ENCODE measurements at places on chromosomes 4 and X.
A peak's percentile ranks its signal among the peaks of the same experiment; 100 is the strongest.

GRCh38 chr4:29276150-29276549, 1444.0 kb upstream of the PCDH7 start:
- DNase-seq, result no peak

DNA sequence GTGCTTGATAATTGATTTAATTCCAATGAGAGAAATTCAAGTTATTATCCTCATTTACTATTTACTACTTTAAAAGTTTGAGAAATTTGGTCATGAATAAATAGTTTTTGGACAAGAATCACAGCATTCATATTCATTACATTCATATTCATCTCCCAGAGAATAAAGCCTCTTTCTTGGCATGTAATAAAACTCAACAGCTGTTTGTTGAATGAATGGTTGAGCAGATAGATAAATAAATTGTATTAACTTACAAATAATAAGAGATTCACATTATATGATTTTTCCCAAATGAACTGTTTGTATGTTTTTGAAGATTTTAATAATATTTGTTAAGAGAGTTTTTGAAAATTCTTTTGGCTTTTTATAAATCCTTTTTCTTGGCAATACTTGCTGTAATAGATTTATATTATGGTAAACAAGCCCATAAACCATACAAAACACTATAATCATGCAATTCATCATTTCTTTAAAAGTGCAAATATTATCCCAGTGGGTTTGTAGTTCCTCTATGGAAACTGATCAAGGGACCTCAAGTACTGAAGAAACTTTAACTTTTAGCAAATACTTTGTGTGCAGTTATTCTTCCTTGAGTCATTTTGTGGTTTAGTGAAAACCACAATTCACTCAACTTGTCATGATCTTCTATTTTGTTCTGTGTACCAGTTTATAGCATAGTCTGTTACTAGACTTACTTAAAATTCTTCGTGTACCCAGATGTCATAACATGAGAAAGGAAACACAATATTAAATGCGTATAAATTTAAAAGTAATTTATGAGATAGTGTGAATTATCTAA, 371.8 kb downstream of the ADGRL3 start:
- DNase-seq, result no peak

- DNase-seq, result no peak
These were observed 187.8 kb downstream of the NPNT start for GRCh38 chr4:106083065-106083464.

DNA sequence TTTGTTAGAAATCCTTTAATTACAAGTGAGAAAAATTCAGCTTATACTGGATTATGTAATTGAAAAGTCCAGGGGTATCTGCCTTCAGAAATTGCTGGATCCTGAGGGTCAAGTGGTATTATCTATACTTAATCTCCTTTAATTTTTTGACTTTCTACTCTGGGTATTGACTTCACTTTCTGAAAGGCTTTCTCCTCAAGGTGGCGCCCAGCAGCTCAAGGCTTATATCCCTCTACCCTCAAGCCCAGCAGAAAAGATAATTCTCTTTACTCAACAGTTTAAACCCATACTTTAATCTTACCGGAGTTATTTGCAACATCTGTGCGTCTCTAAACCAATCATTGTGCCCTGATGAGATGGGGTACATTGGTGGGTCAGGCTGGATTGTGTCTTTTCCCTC, 129.5 kb downstream of the LARP7 start:
- DNase-seq, result no peak

DNA sequence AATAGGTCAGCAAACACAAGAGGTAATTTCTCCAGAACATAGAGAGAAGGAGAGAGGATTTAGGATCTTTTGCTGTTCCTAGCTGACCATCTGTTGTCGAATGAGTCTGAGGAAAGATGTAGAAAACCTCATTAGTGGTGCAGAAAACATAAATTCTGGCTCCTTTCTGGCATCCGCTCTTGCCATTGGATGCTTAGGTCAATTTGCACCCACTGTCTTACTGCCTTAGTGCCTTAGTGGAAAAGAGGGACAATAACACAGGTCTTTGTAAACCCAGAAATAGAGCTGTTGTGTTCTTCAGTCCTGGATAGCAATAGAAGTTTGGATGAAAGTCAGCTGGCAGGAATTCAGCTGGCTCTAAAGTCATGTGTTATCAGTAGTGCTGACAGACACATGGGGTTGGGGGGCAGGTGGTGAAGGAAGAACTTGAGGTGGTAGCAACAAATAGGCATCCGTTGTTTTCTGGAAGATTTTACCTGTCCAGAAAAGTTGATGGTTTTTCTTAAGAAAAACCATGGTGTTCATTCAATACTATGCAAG, 78.2 kb downstream of the GLRA2 start:
- no peak for DNase-seq

DNA sequence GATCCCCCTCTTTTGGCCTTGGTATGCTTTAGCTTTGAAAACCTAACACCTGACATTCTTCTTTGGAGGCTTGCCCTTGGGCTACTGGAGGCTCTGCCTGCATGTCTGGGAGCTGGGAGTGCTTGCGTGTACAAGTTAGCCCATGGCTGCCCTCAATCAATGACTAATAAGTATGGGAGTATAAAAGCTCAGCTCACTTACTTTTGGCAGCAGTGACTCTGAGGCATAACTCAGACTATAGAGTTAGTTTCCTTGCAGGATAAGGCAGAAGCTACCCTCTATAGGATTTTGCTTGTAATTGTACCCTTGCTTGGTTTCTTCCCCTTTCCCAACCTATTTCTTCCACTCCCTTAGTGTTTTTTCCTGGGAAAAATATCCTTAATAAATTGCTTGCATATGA, 247.9 kb downstream of the PPP1R2C start:
- no peak for DNase-seq

GRCh38 chrX:13064599-13065143, 20.3 kb upstream of the FAM9C start:
- DNase-seq, result no peak

- no peak for DNase-seq
These were observed 128.0 kb downstream of the ARHGEF9 start for GRCh38 chrX:63656871-63657580.

- peak; percentile 42 for DNase-seq
These were observed 7.6 kb downstream of the SLC2A9 start for GRCh38 chr4:10013722-10014121.

GRCh38 chrX:37603938-37604409, 32.5 kb downstream of the LANCL3 start:
- peak; percentile 30 for DNase-seq

DNA sequence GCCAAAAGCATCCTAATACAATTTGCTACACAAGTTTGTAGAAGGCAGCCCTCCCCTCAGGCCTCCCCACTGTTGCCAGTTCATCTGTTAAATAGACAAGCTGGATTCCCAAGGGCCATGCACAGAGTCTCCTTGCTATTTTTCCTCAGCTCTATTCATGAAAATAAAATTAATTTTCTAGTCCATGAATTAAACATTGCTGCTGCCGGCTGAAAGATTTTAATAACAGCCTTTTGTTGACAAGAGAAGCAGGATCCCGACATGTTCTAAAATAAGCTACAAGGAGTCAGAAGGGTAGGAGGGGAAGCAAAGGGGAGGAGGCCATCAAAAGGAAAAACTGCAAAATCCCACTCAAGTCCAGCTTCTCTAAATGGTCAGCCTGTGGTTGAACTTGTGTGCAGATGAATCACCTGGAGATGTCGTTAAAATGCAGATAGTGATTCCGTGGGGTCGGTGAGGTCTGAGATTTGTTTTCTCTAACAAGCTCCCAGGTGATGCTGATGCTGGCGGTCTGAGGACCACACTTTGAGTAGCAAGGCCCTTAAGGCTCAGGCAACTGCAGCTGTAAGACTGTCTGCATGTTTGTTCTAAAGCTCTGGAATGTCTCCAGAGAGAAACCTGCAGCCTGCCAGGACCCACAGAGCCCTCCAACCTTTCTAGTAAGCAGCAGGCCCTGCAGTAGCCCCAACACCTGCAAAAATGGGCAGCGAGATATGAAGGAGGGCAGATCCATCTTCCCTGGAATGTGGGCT, 9.4 kb downstream of the SCD5 start:
- DNase-seq, result no peak

GRCh38 chr4:77990456-77990855, 66.7 kb upstream of the FRAS1 start:
- DNase-seq, result no peak

GRCh38 chrX:17266136-17266535, 108.9 kb upstream of the NHS start:
- no peak for DNase-seq

GRCh38 chrX:38882894-38883626, 81.8 kb downstream of the MID1IP1 start:
- DNase-seq, result no peak

DNA sequence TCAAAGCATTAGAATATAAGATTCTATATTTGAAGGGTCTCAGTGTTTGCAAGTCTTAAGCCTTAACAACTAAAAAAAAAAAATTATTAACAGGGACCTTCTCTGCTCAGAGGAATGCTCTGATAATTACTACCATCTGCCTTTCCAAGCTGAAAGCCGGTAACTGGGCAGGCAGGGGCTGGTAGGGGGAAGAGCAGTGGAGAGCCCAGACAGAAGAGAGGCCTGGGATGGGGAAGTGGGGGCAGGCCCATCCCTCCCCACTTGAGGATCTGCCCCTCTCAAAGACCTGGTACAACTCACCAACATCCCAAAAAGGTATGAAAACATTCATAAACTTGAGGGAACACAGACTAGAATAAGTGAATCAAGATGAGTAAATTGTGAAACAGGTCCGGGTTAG, 113.9 kb downstream of the QDPR start:
- no peak for DNase-seq

- DNase-seq, result no peak
These were observed 907.8 kb downstream of the STPG2 start for GRCh38 chr4:97235521-97235920.

GRCh38 chr4:14837860-14838259, 164.4 kb upstream of the CPEB2 start:
- DNase-seq, result no peak

- DNase-seq, result no peak
These were observed 44.7 kb upstream of the EPGN start for GRCh38 chr4:74263551-74263950.

- no peak for DNase-seq
These were observed 77.8 kb downstream of the KLHL13 start for GRCh38 chrX:118038614-118039365.

DNA sequence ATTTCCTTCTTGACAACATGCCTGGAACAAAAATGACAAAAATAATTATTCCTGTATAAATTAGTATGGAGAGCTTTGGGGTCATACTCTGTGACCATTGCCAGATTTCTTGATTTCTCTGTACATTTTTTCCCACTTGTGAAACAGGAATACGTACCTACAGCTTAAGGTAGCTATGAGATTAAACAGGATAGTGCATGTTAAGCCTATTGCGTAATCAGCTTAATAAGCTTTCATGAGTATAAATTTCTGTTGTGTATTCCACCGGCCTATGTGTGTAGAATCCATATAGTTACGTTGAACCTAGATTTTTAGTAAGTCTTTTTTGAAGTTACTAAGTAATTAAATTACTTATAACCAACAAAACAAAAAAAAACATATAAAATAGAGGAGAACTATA, 334.9 kb downstream of the DCTD start:
- DNase-seq, result no peak

- DNase-seq, result no peak
These were observed 130.7 kb downstream of the TSPAN5 start for GRCh38 chr4:98527534-98528269.

DNA sequence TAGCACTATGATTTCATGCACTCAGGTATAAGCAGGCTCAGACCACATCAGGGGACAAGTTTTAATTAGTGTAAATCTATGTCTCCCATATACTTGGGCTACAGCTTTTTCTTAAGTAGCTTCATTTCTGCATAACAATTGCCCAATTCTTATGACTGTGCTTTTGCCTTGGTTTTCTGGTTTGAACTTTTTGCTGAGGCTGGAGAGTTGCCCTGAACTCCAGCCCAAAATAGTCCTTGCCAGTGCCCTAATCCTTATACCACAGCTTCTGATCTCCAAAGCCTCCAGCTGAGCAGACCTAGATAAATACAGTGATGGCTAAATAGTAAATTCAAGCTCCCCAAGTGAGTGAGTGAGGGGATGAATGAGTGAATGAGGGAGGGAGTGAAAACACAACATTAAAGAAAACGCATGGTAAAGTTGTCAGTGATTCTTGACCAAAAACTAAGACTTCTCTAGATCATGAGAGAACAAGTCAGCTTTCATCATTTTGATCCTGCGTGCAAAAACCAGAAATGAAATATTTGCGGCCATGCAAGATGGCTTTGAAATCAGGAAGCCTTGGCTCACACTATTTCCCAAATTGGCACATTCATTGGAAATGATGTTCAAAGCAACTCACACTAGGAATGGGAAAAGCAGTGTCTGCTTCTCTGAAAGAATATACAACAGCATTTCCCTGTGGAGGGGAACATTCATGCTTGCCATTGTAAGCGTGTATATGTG, 437.1 kb upstream of the CTSO start:
- DNase-seq, result no peak

GRCh38 chr4:28179126-28179525, 1318.5 kb downstream of the STIM2 start:
- no peak for DNase-seq

DNA sequence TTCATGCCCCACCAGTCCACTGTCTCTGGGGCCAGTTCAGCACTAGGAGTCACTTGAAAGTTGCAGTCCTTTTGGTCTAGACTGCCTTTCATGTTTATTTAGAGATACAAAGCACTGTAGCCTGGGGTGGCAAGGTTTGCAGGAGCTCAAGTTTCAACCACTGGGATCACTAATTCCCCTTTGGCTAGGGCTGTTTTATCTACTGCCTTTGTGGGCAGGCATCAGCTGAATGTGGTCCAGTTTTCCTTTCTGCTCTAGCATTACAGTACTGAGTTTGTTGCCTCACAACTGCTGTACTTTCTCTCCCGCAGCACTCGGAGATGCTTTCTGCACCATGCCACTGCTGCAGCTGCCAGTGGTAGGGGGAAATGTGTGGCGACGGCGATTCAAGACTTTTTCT, 222.3 kb upstream of the HDX start:
- no peak for DNase-seq

DNA sequence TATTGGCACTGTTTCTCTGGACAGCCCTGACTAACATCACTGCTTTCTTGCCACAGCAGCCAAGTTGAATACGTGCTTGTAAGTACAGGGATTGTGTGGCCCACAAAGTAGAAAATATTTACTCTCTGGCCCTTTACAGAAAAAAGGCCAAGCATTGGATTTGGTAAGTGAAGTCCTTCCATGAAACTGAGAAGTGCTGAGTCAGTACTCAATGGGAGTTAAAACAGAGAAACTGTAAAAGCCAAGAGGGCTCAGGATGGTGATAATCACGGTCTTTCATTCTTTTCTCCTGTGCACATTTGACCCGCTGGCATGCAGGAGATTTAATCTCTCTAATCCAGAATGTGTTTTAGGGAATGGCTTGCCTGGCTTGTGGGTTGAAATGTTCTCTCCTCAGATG, 46.1 kb downstream of the TBL1X start:
- no peak for DNase-seq

DNA sequence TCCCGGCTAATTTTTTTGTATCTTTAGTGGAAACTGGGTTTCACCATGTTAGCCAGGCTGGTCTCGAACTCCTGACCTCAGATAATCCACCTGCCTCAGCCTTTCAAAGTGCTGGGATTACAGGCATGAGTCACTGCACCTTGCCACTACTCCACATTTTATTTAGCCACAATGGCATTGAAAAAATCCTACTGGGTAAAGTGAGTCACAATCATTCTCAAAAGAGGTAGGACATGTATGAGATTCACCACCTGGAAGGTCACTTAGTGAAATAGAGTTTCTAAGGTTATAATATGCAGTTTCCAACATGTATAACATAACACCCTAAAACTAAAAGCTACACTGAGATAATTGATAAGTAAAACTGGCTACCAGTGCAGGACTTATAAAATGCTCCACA, 159.2 kb downstream of the BTC start:
- no peak for DNase-seq

Data from GM06990 (cell line).